CD4-positive, alpha-beta T cell treated with Interleukin-1 beta for 1 hour (primary cell): ENCODE measurements at places on chromosomes 16 and 17.

DNA sequence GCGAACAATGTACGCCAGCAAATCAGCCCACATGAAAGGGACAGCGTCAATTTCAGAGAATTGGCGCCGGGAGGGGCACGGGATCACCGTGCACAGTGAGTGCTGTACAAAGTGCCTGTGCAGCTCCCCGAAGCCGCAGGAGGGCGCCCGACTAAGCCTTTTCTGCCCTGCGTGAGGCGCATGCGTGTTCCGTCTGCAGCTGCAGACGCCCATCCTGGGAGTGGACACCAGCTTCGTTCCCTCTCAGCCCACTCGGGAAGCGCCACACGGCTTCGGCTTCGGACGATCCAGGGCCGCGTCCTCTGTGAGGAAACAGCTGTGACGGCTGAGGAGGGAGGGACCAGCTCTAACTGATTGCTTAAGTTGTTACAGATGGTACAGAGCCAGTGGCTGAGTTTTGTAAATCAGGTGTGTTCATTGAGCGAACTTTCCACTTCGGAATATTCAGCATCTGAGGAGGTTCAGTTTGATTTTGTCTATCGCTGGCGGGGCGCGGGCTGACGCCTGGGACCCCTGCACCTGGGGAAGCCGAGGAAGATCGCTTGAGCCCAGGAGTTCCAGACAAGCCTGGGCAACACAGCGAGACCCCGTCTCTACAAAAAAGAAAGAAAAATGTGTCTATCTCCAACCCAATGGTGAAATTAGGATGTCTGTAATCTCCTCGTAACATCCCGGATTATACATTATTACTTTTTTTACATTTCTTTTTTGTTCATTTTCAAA lies 15.4 kb upstream of the ZNF287 start:
- DNase-seq = peak; percentile 92

DNA sequence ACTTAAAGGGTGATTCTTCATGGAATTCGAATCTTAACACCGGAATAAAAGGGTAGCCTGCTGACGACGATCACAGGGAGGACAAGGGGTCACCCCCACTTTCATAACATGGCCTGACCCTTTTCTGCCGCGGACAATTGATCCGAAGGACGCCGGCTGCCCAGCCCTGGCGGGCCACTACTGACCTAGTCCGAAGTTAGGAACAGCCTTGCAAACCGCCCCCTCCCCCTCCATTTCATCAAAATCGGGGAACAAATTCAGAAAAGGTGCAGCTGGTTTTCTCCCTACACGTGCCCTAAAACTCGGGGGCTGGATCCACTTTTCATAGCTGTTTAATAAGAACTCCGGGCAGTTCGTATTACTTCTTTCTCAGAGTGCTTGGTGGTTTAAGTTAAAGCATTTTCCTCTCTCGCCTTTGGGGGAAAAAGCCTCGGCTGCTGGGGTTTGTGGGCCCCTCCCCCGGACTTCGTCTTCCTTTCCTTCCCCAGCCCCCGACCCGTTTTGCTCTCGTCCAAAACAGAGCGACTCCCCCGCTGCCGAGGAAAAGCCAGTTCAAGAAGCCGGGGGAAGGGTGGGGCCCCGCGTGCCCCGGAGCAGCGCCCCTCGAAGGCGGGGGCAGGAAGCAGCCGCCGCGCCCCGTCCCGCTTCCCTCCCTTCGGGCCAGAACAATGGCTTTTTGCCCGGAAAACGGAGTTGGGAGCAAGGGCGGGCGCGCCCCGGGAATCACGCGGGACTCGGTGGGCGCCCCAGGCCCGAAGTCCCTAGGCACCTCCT lies 641 bp upstream of the CBX2 start:
- DNase-seq = peak; percentile 40

GRCh38 chr17:61015966-61016365 lies 338.3 kb downstream of the BCAS3 start:
- no peak for DNase-seq

DNA sequence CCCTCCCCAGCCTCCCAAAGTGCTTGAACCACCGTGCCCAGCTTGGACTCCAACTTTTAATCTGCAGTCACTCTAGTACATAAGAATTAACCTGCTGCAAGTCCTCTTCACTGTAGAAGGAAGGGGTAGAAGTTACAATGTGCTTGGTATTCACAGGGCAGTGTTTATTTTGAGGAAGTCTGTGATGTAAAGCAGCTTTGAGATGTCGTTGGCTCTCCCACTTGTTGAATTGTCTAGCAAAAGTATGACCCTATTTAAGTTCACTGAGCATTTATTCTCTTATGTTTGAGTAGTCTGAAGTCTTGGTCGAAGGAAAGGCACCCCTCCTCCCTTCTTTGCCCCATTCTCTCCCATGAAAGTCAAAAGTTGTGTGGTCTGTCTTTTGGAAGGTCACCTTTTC lies 28.2 kb downstream of the SF3B3 start:
- no peak for DNase-seq

DNA sequence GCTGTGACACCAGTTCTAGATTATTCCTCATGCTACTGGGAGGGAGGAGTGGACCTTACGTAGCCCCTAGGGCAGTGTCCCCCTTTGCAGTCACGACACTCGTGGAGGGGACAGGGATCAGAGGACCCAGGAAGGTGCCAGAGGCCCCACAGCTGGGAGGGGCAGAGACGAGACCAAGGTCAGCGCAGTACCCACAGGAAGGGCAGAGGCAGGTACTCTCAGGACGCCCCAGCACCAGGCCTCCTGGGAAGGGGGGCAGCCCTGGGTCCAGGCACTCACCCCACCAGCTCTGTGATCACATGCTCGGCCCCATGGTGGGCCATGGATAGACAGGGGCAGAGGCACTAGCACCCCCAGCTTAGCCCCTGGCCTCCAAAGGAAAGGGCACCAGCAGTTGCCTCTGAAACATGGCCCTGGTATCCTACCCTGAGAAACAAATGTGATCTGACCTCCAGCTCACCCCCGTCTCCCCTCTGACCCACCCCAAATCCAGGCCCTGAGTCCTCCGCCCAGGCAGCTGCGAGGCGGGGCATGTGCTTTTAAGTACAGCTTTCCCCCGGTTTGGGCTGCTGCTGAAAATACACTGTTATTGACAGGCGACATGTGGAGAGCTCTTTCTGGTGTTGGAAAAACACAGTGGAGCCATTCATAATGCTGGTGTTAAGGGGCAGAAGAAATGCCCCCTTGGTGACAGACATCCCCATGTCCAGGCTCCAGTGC lies 361.9 kb downstream of the C16orf95 start:
- no peak for DNase-seq

GRCh38 chr17:67126983-67127382 lies 82.6 kb downstream of the CACNG1 start:
- DNase-seq = no peak

- DNase-seq = no peak
These were observed 11.5 kb upstream of the IL34 start for GRCh38 chr16:70634861-70635260.

DNA sequence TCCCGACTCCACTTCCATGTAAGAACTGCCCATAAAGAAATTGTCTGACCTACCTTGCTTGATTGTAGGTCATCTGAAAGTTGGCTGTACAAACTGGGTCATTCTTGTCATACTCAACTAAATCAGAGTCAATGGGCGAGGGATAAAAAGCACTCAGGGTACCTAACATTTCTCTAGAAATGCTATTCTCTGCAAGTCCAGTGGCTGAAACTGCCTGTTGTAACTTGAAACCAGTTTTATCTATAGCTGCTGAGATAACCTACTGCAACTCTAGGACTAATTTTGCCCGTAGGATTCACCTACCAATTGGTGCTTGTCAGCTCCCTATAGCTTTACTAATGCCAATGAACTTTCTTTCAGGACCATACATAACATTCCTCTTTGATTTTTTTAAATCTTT lies 100.1 kb upstream of the GRIN2A start:
- no peak for DNase-seq

GRCh38 chr17:35293151-35293847 lies 50.4 kb downstream of the SLFN5 start:
- DNase-seq = no peak

GRCh38 chr16:72937360-72937759 lies 110.6 kb downstream of the ZFHX3 start:
- DNase-seq = no peak

- DNase-seq = no peak
These were observed 46.3 kb downstream of the RMI2 start for GRCh38 chr16:11391576-11391975.

- no peak for DNase-seq
These were observed 282.5 kb downstream of the SNX29 start for GRCh38 chr16:12258861-12259645.

GRCh38 chr17:77419547-77420094 lies 278.9 kb downstream of the SEC14L1 start:
- no peak for DNase-seq

- peak; percentile 38 for DNase-seq
These were observed 20.4 kb upstream of the PHB1 start for GRCh38 chr17:49434821-49435670.

DNA sequence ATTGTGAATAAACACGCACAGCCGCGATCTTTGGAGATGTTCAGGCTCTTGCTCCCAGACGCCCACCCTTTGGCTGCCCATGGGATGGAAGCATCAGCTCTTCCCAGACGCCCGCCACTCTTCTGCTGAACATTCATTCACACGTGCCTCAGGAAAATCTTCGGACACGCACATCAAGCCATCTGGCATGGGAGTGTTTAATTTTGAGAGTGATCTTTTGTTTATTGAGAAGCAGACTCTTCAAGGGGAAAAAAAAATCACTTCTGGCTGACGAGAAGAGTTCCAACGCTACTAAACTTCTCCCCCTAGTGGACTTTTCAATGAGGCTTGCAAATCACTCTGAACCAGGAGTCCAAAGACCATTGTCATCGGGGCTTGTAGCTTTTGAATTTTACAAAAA lies 62.0 kb upstream of the NUDT7 start:
- DNase-seq = no peak

DNA sequence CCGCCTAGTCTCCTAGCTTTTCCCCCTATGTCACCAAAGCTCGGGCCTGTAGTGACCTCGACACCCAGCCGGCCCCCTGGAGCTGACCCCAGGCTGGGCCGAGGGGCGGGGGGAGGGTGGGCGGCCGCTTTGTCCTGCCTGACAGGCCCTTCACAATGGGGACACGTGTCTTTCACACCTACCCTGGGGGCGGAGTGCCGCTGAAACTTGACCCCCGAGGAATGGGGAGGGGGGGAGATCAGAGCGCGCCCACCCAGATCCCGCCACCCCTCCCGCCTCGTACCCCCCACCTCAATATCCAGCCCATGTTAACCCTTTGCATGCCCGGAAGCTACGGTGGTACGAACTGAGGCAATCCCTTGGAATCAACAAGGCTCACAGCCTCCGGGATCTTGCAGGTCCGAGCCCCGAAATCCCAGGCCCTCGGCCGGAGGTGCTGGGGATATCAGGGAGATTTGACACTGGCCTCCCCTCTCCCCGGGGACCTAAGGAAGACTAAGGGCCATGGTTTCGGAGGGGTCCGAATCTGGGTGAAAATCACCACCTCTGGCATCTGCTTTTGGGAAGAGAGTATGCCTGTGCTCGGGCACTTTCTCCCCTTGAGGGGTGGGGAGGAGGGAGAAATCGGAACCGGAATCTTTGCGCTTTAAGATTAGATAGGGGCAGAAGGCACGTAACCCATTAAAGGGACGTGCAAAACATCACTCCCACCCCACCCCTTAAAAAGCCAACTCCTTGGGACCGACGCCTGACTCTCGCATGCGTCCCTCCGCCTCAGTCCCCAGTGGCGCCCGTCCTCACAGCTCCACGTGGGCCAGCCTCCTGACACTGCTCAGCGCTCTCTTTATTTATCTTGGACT lies 2.6 kb downstream of the NOG start:
- DNase-seq = no peak

GRCh38 chr17:65143889-65144604 lies 6.9 kb downstream of the RGS9 start:
- no peak for DNase-seq

GRCh38 chr16:89446136-89446974 lies 44.0 kb downstream of the ANKRD11 start:
- no peak for DNase-seq

DNA sequence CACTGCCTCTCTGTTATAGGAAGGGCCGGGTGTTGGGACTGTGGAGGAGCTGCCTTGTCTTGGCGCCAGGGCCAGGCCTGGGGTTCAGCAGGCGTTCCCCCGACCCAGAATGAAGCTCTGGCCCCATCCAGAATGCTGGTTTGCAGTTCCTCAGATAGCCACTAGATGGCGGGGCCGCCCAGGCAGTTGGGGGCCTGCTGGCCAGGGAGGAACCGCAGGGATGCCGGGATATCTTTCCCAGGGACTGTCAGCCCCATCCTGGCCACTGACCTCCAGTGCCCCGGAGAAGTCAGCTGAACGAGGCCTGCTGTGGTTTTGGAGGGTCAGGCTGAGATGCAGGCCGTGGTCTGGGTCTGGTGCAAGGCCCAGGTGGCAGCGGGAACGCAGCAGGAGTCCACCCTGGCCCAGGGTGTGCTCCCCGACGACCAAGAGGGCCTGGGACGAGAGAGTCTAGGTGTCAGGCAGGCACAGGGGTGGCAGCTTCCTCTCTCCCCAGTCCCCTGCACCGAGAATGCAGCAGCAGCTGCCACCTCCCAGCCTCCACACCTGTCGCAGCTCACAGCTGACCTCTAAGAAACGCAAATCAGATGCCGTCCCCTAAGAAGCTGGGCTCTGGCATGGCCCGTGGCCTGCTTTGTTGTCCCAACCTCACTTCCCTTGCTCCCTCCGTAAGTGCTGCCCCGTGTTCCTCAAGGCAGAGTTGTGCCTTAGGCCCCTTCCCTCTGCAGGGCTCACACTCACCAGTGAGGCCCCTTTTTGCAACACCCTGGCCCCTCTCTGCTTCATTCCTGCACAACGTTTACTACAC lies 51.2 kb downstream of the RMI2 start:
- DNase-seq = peak; percentile 64

DNA sequence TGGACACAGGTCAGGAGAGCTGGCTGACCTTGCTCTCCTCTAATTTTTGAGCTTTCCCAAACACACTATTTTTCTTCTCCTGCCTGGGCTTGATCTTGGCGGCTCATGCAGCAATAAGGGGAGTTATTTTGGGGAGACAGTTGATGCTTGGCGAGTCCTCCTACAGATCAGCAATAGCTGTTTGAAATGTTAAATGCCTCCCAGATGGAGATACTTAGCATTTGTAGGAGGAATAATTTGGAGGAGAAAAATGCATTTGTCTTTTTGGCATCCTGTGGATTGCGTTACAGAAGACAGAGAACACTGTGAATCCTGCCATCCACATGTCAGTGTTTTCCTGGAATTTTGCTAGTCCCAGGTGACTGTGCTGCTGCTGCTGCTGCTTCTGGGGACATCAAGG lies 328.0 kb upstream of the XYLT1 start:
- DNase-seq = no peak

- no peak for DNase-seq
These were observed 449.2 kb downstream of the CDH13 start for GRCh38 chr16:83075956-83076355.
